ENCODE measurements at places on chromosomes 2 and 18. TPM values are rescaled to one million over a fixed set of nuclear protein-coding genes. Genes with fewer than 3 reads are reported as not detected.

TLX2 gene
- total RNA-seq, result not detected

RESP18 gene
- not detected for total RNA-seq

KRTCAP3 gene
- 4.6 TPM for total RNA-seq

CYP1B1 gene
- total RNA-seq, result not detected

ERFE gene
- total RNA-seq, result 1.2 TPM

PAX3 gene
- total RNA-seq, result not detected

TPO gene
- not detected for total RNA-seq

FBLN7 gene
- total RNA-seq, result 2.1 TPM

HOXD4 gene
- 13.7 TPM for total RNA-seq

NGEF gene
- total RNA-seq, result 0.22 TPM

TACR1 gene
- not detected for total RNA-seq

CCDC88A gene
- total RNA-seq, result 77.4 TPM
